Gastrocnemius medialis (tissue), 4 donors: ENCODE measurements at places on chromosomes 4 and X.

- no peak for DNase-seq
Measured at GRCh38 chrX:341541-342101, 23.0 kb upstream of the GTPBP6 start.

GRCh38 chrX:69724307-69724706 lies 108.4 kb downstream of the EDA start:
- DNase-seq = no peak

- DNase-seq = no peak
Measured at GRCh38 chr4:186265683-186266652, at the start of gene F11. F11 (plus strand) TSS chr4:186266189; CDS start chr4:186267137, 948 bp downstream.

DNA sequence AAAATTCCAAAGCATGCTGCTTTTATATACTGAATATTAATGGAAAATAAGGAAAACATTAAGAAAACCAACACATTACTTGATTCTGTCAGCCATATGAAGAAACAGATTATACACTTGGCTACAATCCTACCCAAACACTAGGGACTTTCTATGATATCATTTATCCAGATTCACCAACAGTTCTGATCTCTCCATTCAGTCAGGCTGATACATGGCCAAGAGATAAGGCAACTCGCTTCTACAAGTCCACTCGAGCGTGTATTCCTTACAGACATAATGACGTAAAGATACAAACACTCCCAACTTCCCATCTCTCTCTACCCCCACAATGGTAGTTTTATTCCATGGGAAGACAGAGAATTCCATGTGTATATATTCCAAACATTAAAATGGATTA lies 44.5 kb downstream of the NEK1 start:
- no peak for DNase-seq

GRCh38 chr4:38128478-38129459 lies 168.6 kb downstream of the PTTG2 start:
- DNase-seq = no peak
